ENCODE measurements at places on chromosomes 1 and 21. TPM values are rescaled to one million over a fixed set of nuclear protein-coding genes. Genes with fewer than 3 reads are reported as not detected.
A peak's percentile ranks its signal among the peaks of the same experiment; 100 is the strongest.

GJA8 gene
- not detected for total RNA-seq

DNA sequence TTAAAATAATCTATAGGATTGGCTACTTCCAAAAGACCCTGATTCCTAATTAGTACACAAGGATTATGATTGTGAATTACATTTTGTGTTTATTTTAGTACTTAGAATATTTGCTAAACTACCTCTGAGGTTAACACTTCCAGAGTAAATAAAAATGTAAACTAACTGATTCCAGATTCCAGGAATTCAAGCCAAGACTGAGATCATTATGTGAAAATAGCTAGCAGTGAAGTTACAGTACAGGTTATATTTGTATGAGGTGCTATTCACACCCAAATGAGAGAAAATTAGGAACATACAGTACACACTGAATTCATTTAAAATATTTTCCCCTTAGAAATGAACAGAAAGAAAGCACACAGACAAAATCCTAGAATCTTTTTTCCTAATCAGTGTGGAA lies 28.8 kb downstream of the TTLL7 start:
- no peaks in the 10 kb centered on the region for H3K4me1 ChIP-seq
- no peaks in the 10 kb centered on the region for H3K36me3 ChIP-seq
- no peak overlapping the region for H3K4me3 ChIP-seq
- no peak overlapping the region for H3K27ac ChIP-seq
- no peaks in the 10 kb centered on the region for H3K27me3 ChIP-seq
- DNase-seq = no peak

- no peak overlapping the region for H3K27ac ChIP-seq
- no peak for DNase-seq
- no peaks in the 10 kb centered on the region for H3K4me1 ChIP-seq
These were observed 3.1 kb upstream of the UBE2G2 start for GRCh38 chr21:44804762-44805161.

KLHDC9 gene
- 4.8 TPM for total RNA-seq

KIF14 gene
- total RNA-seq = 1.1 TPM

DNA sequence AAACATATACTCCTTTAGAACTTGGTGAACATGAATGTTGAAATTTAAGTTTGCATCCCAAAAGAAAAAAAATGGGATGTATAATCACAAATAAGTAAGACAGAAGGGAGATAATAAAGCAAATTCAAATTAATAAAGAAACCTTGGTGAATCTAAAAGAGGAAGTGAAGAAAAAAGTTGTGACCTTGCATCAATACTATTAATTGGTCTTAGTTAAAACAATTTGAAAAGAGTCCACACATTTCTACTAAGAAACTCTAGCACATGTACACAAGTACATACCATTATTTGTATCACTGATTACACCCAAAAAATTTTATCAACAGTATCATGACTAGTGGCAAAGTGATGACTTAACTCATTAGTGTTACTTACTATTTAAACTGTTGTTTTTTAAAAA lies 80.4 kb upstream of the SCYL3 start:
- no peaks in the 10 kb centered on the region for H3K27me3 ChIP-seq
- no peak overlapping the region for H3K4me3 ChIP-seq

MKNK1 gene
- 92.4 TPM for total RNA-seq

DNA sequence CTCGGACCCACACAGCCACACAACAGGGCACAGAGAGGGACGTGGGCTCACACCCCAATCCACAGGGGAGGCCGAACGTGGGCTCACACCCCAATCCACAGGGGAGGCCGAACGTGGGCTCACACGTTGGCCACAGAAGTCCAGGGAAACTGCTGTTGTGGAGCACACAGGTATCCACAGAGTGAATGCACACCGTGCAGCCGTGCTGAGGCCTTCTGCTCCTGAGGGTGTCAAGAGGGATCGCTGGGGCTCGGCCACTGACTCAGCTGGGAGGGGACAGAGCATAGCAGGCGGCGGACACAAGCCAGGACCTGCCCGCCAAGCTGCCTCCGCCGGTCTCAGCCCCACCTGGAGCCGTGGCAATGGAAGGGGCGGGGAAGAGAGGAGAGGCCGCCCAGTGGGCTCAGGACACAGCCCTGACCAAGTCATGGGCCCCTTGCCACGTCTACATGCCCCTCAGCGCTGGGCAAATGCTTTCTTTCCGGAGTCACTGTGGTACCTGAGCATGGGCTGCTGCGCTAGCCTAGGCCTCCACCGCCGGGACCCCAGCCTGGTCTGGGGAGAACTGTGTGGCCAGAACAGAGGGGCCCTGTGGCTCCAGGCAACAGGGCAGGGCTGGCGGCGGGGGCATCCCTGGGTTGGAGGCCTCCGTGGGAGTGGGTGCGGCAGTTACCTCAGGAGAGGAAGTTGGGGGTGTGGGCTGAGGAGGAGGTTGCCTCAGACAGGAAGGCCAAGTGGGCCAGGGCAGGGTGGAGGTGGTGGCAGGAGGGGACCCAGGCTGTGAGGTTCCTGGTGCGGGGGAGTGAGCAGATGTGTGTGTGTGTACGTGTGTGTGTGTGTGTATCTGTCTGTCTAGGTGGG lies 1.2 kb downstream of the SYTL1 start:
- no peaks in the 10 kb centered on the region for H3K36me3 ChIP-seq
- H3K27ac ChIP-seq = peak overlapping the region; percentile 71
- peak overlapping the region; percentile 41 for H3K4me3 ChIP-seq
- no peaks in the 10 kb centered on the region for H3K4me1 ChIP-seq
- H3K27me3 ChIP-seq = no peaks in the 10 kb centered on the region

FCRL3 gene
- total RNA-seq = 2.0 TPM

DNA sequence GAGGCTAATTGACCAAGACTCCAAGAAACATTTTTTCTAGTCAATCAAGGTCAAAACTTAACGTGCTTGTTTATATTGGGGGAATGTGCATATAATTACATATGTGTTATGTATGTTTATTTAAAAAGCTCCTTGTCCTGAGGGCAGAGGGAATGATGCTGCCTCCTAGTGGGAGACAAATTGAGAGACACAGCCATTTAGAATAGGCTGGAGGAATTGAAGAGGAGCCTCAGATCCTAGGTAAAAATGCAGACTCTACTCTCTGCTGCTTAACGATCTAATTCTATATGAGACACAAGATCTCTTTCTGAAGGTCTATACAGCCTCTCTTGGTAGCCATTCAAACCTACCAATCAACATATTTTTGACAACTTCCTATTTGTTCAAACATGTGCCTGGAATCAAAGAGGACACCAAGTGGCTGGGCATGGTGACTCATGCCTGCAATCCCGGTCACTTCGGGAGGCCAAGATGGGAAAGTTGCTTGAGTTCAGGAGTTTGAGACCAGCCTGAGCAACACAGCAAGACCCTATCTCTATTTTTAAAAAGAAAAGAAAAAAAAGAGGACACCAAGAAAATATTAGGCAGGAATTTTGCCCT lies 136.6 kb upstream of the ZNF648 start:
- H3K27me3 ChIP-seq = no peaks in the 10 kb centered on the region
- no peak overlapping the region for H3K27ac ChIP-seq
- no peak overlapping the region for H3K4me3 ChIP-seq
- DNase-seq = no peak
- H3K4me1 ChIP-seq = no peaks in the 10 kb centered on the region

- H3K4me3 ChIP-seq = no peak overlapping the region
- H3K4me1 ChIP-seq = no peaks in the 10 kb centered on the region
- DNase-seq = no peak
- H3K36me3 ChIP-seq = peaks cover 11% of the 10 kb centered on the region
These were observed 20.0 kb downstream of the METTL13 start for GRCh38 chr1:171801487-171801891.

LDLRAD1 gene
- total RNA-seq = not detected

SPATA17 gene
- 2.6 TPM for total RNA-seq
